Left renal pelvis (tissue), 4 donors: ENCODE measurements at places on chromosomes 11 and 22.
A peak's percentile ranks its signal among the peaks of the same experiment; 100 is the strongest.

GRCh38 chr22:46969491-46969890 is 207.0 kb downstream of the TBC1D22A start:
- no peak for DNase-seq

DNA sequence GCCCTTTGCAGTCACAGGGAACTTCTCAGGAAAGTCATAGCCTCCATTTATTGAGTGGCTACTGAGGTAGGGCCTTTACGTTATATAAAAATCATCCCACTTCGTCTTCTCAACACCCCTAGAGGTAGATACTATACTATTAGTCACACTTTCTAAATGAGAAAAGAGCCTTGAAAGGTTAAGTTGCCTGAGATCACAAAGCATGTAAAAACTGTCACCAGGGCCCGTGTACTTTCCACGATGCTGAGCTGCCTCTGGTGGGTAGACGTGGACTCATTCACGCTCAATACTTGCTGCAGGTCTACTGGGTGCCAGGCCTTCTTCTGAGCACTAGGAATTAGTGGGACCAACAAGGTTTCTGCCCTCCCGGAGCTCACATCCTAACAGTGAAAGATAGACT is 16.3 kb downstream of the CHRDL2 start:
- DNase-seq = no peak

- DNase-seq = no peak
Observed at GRCh38 chr11:85595285-85595884, 31.8 kb downstream of the DLG2 start.

DNA sequence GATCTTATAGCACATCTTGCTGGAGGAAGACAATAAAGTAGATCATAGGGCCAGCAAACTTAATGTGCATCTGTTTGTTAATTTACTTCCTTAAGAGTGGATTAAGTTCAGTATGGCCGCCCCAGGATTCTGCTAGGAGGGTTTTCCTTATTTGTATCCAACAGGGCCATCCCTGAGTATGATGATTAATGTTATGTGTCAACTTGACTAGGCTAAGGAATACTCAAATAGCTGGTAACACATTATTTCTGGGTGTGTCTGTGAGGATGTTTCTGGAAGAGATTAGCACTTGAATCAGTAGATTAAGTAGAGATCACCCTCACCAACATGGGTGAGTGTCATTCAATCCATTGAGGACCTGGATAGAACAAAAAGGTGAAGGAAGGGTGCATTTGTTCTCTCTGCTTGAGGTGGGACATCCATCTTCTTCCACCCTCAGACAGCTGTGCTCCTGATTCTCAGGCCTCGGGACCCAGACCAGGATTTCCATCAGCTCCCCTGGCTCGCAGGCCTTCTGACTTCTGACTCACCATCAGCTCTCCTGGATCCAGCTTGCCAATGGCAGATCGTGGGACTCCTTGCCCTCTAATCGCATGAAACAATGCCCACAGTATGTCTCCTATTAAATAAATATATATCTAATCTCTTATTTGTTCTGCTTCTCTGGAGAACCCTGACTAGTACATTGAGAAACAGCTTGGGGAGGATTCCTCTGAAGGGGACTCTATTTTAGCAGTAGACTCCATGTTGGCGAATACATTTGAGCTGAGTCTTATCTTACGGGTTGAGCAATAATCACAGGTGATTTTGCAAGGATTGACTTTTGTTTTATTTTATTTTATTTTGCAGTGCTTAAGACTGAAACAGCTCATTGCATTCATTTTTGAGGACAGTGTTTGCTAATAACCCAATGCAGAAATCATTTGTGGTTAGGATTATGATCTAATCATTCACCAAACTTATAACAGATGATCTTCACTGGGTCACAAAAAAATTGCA is 9.0 kb upstream of the ZBTB44 start:
- DNase-seq = no peak

GRCh38 chr11:70641369-70641768 is 243.0 kb downstream of the CTTN start:
- DNase-seq = no peak

DNA sequence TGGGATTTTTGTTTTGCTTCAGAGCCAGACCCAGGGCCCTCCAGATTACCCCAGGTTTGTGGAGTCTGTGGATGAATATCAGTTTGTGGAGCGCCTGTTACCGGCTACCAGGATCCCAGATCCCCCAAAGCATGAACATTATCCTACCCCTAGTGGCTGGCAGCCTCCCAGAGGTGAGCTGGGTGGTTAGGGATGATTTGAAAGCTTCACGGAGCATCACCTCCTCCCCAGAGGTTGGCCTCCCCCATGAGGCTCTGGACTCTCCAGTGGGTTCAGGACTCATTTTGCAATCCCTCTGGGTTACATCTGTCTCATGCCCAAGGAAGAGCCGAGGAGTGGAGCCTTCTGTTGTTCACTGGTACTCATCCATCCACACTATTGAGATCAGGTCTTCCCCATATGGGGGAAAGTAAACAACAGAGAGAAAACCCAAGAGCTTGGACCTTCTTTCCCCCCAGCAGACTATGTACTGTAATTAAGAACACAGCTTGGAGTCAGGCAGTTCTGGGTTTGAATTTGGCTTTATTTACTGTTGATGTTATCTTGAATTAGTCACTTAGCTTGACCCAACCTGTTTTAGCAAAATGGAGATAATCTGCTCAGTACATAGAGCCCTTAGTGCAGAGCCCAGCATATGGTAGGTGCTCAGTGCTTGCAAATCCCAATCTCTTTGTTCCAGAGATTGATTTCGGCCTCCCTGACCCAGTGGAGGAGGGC is 2.5 kb downstream of the MRPL49 start:
- DNase-seq = no peak

DNA sequence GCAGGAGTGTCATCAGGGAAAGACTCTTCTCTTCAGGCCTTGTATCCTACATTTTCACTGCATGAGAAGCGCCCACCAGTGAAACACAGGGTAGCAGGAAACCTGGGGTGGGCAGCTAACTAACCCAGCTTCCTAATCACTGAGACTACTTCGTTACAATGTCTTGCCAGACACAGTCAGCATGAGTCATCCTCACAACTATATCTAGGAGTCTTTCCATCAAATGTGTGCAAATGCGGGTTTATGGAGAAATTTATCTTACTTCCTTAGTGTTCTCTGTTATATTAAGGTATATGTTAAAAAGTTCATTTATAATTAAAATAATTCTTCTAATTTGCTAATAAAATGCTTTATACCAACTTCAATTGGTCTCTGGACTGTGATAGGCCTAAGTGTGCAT is 79.9 kb upstream of the RAB1B start:
- no peak for DNase-seq

DNA sequence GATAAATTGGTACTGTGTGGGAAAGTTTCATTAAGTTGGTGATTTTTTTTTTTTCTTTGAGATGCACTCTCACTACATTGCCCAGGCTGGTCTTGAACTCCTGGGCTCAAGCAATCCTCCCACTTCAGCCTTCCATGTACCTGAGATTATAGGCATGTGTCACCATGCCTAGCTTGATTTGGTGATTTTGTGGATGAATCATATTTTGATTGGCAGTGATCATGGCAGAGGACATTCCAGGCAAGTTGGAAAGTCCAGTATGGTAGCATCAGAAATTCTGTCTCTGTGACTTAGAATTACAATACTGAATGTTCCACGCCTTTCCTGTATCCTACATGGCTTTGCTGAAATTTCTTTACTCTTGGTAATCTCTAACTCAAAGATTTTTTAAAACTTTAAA is 49.4 kb downstream of the HORMAD2 start:
- no peak for DNase-seq

GRCh38 chr11:86671531-86672006 is 847 bp downstream of the ME3 start:
- no peak for DNase-seq

DNA sequence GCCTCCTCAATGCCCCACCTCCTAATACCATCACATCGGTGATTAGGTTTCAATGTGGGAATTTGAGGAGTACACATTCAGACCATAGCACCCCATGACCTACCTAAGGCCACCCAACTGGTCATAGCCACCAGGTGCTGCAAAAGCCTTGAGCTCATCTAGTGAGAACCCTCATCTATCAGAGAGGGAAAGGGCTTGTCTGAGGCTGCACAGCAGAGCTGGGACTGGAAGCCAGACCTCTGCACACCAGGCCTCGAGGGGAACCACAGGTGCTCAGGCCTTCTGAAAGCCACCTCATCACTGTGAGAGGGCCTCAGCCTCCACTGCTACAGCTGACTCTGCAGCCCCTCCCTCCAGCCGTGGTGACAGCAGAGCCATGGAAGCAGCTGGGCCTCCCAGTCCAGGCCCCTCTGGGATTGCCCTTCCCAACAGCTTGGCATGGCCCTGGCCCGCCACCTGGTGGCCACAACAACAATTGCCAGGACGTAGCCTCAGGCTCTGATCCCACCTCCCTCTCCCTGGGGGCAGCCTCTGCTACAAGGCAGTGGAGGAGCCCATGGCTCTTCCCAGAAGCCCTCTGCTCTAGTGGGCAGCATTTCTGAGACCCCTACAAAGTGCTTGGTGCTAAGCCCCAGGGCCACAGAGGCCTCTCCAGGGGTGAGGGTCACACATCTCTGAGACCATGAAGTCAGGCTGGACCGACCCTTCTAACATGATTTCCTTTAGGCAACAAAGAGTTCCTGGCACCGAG is 41.0 kb upstream of the PRDM11 start:
- DNase-seq = peak; percentile 43

- no peak for DNase-seq
Observed at GRCh38 chr11:62142043-62142375, 18.2 kb downstream of the INCENP start.

DNA sequence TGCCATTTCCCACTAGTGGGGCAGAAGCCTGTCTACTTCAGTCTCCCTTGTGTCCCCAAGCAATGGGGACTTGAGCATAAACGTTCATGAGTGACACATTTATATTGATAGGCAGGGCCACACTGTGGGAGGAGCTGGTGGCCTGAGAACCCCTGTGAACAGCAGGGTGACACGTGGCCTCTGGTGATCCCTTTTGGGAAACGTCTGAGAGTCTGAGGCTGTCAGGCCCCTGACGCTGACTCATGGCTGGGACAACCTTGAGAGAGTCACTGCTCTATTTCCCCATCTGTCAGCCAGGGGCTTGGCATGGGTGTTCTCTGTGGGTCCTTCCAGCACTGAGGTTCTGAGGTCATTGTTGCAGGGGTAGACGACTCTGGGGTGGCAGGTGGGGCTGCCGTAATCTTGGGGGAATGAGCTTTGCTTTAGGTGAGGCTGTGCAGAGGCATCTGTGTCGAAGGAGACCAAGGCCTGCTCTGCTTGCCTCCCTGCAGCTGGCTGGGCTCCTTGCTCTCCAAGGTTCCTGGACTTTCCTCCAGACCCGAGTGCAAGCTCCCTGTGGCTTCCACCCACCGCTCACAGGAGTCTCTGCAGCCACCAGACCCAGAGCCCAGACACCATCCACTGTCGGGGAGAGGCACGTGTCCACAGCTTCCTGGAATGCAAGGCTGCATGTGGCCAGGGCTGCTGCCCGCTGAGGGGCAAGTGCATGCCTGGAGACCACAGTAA is 54.7 kb downstream of the SMIM38 start:
- no peak for DNase-seq

GRCh38 chr11:80320226-80320625 is 879.4 kb upstream of the TENM4 start:
- DNase-seq = no peak

DNA sequence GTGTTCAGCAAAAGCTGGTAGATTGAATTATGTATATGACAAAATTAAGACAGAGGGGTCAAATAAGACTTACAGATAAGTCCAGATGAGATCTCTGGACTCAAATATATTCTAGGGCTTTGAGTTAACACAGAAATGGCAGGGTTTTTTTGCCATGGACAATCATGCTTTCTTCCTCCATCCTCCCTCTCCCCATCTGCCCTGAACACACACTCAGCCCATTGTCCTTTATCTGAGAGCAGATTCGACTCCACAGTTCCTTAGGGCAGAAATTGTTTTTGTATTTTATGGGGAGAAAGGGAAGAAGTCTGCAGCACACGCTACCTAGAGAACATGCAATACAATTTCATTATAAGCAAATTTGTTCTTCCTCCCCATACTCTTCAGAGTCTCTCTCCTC is 86.8 kb downstream of the SLC1A2 start:
- no peak for DNase-seq

DNA sequence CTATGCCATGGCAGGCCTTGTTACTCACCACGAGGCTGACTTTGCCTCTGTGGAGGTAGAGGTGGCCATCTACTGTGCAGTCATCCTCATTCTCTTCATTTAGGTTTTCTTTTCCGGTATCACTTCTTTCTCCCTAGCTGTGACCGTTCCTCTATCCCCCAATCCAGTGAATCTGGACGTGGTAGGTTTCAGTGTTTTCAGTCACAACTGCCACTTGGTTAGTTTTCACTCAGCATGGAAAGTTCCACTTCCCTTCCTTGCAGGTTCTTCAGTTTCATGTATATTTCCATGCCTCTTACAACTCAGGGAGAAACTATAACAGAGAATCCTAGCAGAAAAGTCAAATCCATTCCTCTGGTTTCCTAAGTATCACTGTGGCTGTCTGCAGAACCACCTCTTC is 1.9 kb downstream of the HPS4 start:
- DNase-seq = no peak

- peak; percentile 67 for DNase-seq
Observed at GRCh38 chr22:37316875-37317371, 34.6 kb downstream of the CYTH4 start.

GRCh38 chr22:24503137-24503842 is 8.2 kb downstream of the UPB1 start:
- DNase-seq = no peak

GRCh38 chr22:23305321-23305910 is 125.1 kb downstream of the BCR start:
- no peak for DNase-seq

DNA sequence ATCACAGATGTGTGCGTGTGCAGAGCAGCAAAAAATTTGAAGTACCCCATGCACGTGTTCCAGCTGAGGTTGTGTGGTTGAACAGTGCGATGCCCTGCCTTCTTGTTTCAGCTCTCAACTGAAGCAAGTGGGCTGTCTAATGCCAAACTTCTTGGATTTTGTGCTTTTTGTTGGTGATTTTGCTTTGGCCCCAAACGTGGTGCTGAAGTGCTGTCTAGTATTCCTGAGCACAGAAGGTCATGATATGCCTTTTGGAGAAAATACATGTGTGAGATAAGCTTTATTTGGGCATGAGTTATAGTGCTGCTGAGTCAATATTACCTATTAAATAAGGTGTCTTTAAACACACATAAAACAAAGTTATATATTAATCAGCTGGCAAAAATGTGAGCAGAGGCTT is 14.1 kb downstream of the YDJC start:
- DNase-seq = no peak

- no peak for DNase-seq
Observed at GRCh38 chr11:119479685-119480275, 56.8 kb upstream of the THY1 start.

DNA sequence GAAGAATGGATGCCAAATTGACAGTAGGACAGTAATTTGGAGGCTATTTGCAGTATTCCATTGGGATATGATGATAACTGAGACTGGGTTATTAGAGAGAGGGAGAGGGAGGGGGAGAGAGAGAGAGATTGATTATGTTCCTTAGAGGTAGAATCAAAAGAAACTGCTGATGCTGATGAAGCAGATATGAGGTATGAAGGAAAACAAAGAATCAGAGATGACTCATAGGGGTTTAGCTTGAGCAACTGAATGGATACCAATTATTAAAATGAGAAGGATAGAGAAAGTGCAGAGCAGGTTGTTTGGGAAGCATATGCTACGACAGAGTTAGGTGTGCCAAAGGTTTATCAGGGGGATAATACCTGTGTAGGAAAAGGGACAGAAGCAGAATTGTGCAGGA is 12.8 kb upstream of the NUCB2 start:
- DNase-seq = no peak
